ENCODE measurements at places on chromosomes 7 and 10. TPM values are rescaled to one million over a fixed set of nuclear protein-coding genes. Genes with fewer than 3 reads are reported as not detected.
A peak's percentile ranks its signal among the peaks of the same experiment; 100 is the strongest.

The OR2A42 gene
- 0.53 TPM for polyA plus RNA-seq

The CPXM2 gene
- polyA plus RNA-seq: 0.97 TPM

The OPN4 gene
- polyA plus RNA-seq: 2.3 TPM

The SFTPA1 gene
- not detected for polyA plus RNA-seq

The IDI2 gene
- not detected for polyA plus RNA-seq

The GGCT gene
- 33.4 TPM for polyA plus RNA-seq

The DGKB gene
- 0.35 TPM for polyA plus RNA-seq

The GPR37 gene
- 41.0 TPM for polyA plus RNA-seq

The FFAR4 gene
- polyA plus RNA-seq: 0.43 TPM

The VWA2 gene
- 0.34 TPM for polyA plus RNA-seq

- no peak for DNase-seq
These were observed 12.7 kb upstream of the MACC1 start for GRCh38 chr7:20229646-20230500.

- DNase-seq: no peak
These were observed 660 bp downstream of the ANKRD16 start for GRCh38 chr10:5888843-5889623.

DNA sequence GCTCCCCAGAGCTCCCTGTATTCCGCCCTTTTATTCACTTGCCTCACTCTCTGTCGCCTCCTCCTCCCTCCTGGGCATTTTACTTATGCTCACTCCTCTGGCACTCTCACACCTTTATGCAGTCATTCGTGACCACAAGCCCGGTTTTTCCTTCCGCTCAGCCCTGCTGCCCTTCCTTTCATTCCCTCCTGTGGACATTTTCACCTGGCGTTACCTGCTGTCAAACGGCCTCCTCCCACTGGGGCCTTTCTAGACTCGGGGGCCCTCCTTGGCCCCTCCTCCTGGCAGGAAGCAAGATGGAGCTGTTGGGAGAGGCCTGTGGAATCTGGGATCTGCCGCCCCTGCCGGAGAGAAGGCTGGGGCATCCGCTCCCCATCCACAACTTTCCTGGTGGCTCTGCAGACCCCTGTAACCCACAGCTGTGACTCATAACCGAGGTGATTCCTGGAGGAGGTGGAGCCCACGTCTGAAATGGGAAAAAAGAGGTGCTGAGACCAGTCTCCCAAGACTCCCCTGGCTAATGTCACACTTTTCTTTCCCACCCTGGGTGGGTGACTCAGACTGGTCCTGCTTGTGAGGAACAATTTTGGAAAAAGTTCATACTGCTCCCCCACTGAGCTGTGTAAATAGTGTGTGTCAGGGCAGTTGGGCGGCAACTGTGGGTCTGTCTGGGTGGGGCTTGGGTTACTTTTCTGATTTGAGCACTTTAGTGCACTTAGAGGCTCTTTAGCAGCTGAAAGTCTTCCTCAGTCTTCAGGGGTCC, 1.2 kb downstream of the VCL start:
- DNase-seq: peak; percentile 73

GRCh38 chr10:1184541-1185430, 128.6 kb downstream of the WDR37 start:
- DNase-seq: no peak

DNA sequence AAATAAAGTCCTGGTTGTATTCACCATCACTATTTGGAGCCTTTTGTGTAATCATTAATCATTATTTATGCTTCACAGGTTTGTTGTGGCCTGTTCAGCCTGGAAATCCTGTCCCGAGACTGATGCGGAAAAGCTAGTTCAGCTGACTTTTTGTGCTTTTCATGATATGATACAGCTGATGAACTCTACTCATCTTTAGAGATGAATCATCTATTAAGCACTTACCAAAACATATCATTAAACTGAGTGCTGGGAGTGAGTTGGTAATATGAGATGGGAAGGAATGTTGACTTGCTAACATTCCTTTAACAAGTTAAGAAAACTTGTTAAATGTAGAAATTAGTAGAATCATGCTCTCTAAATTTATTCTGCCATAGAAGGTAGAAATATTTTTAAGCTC, 53.0 kb downstream of the CROT start:
- DNase-seq: no peak

GRCh38 chr10:13848520-13849445, 262.0 kb downstream of the PRPF18 start:
- DNase-seq: no peak

GRCh38 chr10:132066186-132066585, 440 bp downstream of the JAKMIP3 start:
- peak; percentile 5 for DNase-seq

DNA sequence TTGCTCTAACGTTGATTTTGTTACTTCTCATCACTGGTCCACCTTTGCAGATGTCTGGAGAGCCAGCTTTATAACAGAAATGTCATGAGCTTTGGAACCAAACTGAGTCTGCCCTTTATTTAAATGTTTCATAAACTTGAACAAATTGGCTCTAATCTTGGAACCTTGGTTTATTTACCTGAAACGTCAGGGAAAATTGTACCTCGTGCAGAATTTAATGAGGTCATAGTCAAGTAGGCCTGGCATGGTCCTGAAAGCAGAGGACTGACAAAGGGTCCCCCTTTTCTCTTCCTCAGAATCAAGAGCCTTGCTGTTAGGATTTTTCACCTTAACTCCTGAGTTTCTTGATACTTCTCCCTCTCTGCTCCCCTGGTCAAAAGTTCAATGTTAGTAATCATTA, 828.0 kb downstream of the GRID1 start:
- no peak for DNase-seq

DNA sequence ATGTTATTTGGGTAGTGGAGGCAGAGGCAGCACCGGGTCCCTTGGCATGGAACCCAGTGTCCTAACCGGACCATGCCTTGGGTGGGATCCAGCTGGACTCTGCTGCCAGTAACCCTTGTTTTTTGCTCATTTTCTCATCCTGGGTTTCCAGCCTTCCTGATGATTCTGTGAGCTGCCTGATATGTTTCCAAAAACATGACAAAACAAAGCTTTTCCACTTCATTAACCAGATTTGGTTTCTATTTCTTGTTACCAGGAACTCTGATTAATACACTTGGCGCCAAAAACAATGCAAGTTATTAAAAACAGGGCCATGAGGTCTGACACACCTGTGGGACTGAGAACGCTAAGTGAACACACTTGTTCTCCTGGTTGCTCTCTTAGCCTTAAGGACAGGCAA, 32.8 kb upstream of the DLG5 start:
- DNase-seq: no peak

DNA sequence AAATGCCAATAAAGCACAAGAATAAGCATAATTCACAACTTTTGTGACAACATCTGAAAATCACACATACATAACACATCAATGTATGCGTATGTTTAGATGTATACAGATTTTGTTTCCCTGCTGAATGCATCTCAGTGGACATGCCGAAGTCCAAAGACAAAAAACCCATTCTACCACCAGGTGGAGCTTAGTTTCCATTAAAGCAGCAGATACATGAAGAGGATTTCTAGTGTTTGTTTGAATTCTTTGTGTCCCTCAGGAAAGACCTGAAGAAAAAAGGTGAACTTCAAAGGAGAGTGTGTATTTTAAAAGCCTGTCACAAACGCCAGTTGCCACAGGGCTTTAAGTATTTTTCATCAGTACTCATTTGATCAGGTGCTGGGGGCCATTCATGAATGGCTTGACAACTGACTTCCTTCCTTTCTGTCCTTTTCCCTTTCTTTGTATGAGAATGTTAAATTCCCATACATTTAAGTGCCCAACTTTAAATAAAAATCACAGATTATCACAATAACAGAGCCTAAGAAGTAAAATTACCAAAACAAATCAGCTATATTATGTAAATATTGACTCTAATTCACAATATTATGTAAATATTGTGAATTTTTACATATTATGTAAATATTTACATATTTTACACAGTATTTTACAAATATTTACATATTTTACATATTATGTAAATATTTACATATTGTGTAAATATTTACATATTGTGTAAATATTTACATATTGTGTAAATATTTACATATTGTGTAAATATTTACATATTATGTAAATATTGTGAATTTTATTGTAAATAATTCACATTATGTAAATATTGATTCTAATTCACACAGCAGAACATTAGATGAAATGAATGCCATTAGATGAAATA, 343.0 kb downstream of the CRPPA start:
- no peak for DNase-seq

GRCh38 chr7:130150587-130150986, 54.6 kb downstream of the TMEM209 start:
- DNase-seq: no peak

DNA sequence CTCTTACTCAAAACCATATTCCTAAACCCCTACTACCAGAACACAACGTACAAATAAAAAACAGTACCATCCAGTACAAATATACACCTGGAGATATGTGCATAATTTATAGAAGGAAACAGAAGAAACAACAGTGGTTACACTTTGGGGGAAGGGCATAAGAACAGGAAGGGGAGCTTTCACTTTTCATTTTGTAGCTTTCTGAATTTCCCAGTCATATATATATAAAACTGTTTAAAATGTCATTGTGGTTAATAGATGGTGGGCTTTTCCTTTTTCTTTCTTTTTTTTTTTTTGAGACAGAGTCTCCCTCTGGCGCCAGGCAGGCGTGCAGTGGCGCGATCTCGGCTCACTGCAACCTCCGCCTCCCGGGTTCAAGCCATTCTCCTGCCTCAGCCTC, 47.2 kb downstream of the MALSU1 start:
- no peak for DNase-seq

DNA sequence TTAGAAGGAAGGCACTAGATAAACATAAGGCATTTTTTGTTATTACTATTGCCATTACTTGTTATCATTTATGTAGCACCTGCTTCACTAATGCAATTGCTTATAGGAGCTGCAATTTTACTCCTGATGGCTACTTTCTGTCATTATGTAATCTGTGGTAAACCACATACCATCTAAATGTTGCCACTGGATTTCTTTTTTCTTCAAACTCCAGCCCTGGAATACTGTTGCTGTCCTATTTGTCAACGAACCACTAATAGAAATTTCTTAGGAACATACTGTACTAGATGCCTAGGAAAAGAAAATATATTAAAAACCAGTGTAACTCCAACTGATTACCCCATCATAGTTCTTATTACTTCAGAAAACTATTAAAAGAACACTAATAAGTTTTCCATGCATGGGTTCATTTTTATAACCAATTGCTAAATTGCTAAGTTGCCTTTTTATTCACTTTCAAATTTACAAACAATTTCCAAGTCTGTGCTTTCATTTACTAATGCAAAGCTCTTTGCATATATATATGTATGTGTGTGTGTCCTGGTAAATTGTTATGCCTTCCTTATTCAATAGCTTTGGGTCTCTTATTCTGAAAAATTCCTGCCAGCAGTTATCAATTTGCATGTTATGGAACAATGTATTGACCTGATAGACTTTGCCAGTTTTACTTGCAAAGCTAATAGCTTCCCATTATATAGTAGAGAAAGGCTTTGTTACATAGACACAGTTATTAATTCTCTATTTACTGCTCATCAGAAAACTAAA, 287.4 kb downstream of the EXOC4 start:
- DNase-seq: no peak

GRCh38 chr7:72437610-72438009, 25.5 kb upstream of the CALN1 start:
- no peak for DNase-seq

DNA sequence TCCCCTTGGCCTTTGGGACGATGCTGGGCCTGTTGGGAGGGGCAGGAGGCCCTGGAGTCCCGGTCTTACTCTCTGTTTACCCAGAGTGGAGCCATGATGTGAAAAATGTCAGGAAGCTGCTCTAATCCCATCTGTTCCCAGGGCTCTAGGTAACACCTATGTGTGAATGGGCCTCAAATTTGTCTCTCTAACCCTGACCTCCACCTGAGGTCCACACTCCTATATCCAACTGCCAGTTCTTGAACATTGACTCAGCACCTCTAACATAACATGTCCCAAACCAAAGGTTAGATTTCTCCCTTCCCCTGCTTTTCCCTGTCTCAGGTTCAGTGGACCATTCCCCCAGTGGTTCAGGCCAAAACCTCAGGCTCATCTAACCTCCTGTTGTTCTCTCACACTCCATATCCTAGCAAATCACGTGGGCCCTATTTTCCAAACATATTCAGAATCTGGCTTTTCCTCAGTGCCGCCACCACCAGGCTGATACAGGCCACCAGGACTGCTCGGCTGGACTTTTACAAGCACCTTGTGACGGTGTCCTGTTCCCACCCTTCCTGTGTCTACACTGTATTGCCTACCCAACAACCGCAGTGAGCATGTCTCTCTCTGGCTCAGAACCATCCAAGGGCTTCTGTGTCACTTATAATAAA, 130.6 kb downstream of the ATXN7L1 start:
- DNase-seq: no peak

DNA sequence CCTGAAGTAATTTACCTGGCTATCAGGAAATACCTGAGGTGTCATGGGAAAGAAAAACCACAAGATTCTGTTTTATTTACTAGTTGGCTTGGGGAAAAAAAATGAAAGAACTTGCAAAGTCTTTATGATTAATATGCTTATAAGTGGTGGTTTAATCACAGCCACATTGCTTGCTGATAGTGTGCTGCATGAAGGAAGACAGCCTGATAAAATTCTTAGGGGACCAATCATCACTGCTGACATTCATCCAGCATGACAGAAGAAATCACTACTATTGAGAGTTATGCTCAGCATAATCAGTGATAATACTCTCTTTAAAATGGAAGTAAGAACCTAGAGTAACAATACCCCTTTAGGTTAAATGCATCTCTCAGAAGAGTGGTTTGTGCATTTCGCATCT, 150.2 kb upstream of the LRRN3 start:
- no peak for DNase-seq

DNA sequence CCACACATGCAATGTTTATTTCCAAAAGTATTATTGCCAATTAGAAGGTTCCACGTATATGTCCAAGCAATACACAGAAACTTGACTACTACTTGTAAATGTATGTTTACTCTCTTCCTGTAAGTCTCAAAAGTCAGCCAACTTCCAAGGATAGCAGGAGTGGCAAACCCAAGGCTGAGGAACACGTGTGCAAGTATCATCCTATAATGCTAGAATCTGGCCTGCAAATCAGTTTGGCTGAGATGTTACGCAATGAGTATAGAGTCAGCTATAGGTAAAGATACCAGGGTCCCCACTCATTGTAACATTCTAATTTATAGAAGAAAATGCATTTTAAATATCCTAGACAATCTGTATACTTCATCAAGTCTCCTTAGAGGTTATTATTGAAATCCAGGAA, 34.7 kb downstream of the CYTH3 start:
- DNase-seq: no peak

- DNase-seq: no peak
These were observed 28.7 kb downstream of the ST8SIA6 start for GRCh38 chr10:17425584-17426262.

- DNase-seq: no peak
These were observed 28.4 kb downstream of the DNAJC9 start for GRCh38 chr10:73218431-73219191.

GRCh38 chr7:16627236-16627635, 18.3 kb downstream of the ANKMY2 start:
- DNase-seq: no peak

GRCh38 chr10:80170641-80171040, 34.7 kb downstream of the ANXA11 start:
- DNase-seq: no peak
